MCF 10A (cell line): ENCODE measurements at places on chromosomes 7 and 10.

DNA sequence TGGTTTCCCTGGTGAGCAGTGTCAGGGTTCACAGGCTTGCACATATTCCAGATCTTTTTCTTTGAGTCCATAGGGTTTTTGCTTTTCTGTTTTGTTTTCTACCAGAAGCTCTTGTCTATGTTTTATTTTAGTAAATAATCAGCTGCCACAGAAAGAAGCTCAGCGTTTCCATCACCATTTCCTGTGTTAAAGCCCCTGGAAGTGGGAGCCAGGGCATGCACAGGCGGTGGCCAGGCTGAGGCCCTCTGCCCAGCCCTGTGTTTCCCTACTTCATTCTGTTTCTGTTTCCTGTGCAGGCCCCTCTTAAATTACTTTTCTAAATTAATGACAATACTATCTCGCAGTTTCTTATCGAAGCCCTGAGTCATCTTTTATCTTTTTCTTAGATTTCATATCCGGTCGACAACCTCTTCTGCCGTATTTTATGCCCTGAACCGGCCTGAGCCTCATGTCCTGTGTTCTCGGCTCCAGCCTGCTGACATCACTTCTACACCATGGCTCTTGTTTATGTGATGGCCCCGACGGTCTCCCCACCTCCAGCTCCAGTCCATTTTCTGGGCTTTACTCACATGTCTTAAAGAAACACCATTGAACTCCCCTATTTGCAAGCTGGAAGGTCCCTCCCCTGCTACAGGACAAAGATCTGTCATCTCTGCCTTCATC, 442.2 kb downstream of the TCERG1L start:
- DNase-seq, result no peak

- no peak for DNase-seq
Measured at GRCh38 chr10:34186745-34187144, 628.4 kb downstream of the PARD3 start.

DNA sequence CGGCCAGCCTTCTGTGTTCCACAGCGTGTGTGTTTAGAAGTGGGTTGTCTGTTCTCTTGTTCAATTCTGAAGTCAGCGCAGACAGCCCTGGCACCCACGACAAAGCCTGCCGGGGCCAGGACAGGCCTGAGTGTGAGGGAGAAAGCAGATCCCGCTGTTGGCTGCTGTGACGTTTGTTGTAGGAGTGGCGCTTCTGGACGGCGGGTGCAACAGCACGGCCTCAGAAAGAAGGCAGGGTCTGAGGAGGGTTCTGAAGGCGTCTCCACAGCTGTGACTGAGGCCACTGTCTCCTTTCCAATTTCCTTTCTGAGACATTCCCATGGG, 76.2 kb downstream of the VIPR2 start:
- no peak for DNase-seq

GRCh38 chr10:114532226-114532625, 125.8 kb downstream of the ABLIM1 start:
- no peak for DNase-seq

DNA sequence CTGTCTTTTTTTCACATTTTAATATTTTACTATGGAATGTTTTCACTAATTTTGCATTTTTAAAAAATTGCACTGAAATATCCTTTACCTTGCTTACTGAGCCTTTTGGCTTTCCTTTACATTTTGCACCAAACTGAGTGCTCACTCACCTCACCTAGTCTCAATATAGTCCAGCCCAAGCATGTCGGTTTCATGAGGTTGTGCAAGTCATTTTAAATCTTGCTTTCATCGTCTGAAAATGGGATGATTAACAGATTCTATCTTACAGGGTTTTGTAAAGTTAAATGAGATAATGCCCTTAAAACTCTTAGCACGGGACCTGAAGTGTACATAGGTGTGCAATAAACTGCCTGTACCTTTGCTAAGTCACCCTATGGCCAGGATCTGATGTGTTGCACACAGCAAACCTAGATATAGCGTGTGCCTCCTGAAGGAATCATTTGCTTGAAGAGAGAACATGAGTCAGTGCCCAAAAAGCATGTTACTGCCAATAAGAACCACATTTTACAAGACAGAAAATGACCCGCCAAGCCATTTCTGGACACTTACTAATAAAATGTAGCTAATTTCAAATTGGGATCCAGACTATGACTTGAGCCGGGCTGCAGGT, 199.8 kb downstream of the JCAD start:
- DNase-seq, result peak; percentile 65

GRCh38 chr7:131827421-131827820, 271.0 kb upstream of the PODXL start:
- DNase-seq, result no peak

GRCh38 chr7:77702968-77703472, 6.8 kb downstream of the RSBN1L start:
- DNase-seq, result no peak

- no peak for DNase-seq
Measured at GRCh38 chr7:45968856-45969541, 47.9 kb upstream of the IGFBP3 start.

GRCh38 chr7:95749044-95749443, 23.3 kb upstream of the DYNC1I1 start:
- DNase-seq, result no peak

DNA sequence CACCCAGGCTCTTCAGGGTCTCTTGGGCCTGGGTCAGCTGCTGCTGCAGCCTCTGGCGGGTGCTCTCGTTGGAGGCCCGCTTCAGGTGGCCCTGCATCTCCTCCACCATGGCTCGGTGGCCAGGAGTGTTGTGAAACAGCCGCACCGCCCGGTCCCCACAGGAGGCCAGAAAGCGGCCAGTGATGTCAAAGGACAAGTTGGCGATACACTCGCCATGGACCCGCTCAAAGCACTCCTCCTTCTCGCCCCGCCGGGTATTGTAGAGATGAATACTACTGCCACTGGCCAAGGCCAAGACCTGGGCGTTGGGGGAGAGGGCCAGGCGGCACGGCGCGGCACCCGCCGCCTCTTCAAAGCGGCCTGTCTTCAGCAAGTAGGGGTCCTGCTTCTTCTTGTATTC, 7.9 kb downstream of the TBL2 start:
- DNase-seq, result no peak

DNA sequence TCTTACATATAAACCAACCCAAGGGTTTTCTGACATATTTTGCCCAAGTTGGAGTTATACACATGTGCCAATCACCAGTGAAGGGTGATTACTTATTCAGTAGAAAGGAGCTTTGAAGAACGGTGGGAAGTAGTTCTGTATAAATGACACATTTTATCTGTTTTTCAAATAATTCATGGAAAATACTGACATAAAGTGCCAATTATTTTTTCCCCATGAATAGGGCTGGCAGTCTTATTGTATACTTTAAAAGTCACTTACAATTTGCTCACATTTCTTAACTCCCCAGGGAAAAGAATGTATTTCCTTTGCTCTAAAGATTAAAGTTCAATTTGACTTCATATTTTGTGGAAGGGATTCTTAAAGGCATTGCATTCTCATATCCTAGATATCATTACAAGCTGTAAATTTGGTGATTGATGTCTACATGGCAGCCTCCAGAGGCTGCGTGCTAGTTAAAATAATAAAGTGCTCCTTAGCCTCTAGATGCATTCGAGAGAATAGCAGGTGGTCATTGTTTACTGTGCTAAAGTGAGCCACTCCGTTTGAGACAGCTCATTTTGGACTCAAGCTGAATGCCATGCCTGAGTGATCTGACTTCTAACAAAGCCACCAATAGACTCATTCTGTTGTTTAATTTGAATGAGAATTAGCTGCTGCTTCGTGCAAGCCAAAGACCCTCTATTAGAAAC, 148.8 kb upstream of the NRP1 start:
- no peak for DNase-seq

DNA sequence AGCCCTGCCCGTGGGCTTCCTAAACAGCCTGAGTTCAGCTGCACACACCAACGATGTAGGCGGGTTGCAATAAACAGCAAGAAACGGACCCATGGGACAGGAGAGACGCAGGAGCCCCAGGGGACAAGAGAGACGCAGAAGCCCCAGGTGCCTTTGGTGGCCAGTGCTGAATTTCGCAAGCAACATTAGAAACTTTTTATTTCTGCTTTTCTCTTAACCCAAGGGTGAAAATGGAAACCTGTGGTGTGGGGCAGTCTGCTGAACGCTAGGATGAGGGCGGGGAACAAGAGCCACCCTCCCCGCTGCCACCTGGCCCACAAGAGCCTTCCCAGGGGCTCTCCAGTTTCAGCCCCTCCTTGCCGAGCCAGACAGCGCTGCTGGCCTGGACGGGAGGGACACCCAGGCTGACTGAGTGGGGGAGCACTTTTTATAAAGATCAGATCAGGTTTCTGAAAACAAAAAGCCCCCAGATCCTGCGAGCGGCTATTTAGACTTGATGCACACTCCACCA, 20.0 kb upstream of the GPR146 start:
- DNase-seq, result no peak
